ENCODE measurements at places on chromosomes 5 and 9. TPM values are rescaled to one million over a fixed set of nuclear protein-coding genes. Genes with fewer than 3 reads are reported as not detected.

The GRPEL2 gene
- polyA plus RNA-seq: 20.4 TPM

The HABP4 gene
- 8.0 TPM for polyA plus RNA-seq

GRCh38 chr5:135383803-135384495 is 15.1 kb downstream of the MACROH2A1 start:
- no peak for DNase-seq

- peak; percentile 45 for DNase-seq
Measured at GRCh38 chr5:78771260-78772205, 123.0 kb upstream of the LHFPL2 start.

DNA sequence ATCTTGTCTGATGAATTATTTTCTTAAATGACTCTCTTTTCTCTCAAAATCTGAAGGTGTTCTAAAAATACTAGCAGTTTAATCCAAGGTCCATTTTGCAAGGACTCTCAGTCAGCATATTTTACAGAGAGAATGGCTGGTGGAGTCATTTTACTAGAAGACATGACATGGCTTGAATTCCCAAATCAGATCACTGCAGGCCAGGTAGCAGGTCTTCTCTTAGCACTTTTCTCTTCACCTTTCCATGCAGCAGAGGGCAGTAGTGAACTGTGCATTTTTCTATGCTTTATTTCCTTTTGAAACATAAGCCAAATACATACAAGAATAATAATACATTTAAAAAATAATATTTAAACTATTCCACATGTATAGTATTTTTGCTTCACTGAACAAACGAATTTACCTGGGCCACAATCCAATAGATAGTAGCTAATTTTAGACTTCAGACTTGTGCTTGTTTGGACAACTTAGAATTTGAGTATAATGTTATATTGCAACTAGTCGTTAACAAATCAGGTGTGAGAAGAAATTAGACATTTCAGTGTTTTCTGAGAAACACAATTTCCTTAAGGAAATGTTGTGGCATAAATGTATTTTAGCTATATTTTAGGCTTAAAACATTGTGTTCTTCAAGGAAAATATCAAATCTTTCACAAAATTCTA is 289.4 kb upstream of the DAB2 start:
- DNase-seq: peak; percentile 60

GRCh38 chr5:106415541-106415940 is 1255.2 kb downstream of the EFNA5 start:
- DNase-seq: no peak

GRCh38 chr5:110625376-110625999 is 101.0 kb downstream of the TMEM232 start:
- peak; percentile 14 for DNase-seq

Data from right lung (tissue), 10 donors.